DMS53 (cell line): ENCODE measurements at places on chromosomes 12 and 14.

GRCh38 chr12:85849344-85849743 lies 13.1 kb upstream of the RASSF9 start:
- no peak for DNase-seq

GRCh38 chr14:95979339-95980042 lies 59.7 kb upstream of the C14orf132 start:
- DNase-seq: peak; percentile 8

DNA sequence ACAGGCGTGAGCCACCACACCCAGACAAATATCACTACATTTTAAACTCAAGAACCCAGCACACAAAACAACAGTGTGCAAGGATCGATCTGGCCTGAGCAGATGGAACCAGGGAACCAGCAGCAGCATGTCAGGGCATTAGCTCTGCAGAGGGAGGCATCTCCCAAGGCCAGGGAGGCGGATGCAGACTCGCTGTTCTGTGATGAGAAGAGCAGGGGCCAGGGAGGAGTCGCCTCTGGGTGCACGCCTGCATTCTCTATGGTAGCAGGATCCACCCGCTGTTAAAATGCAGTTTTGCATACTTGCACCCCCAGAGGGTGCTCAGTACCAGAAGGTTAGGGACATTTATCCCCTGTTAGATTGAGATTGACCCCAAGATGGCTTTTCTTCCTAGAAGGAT lies 17.9 kb downstream of the PGAM5 start:
- DNase-seq: no peak

DNA sequence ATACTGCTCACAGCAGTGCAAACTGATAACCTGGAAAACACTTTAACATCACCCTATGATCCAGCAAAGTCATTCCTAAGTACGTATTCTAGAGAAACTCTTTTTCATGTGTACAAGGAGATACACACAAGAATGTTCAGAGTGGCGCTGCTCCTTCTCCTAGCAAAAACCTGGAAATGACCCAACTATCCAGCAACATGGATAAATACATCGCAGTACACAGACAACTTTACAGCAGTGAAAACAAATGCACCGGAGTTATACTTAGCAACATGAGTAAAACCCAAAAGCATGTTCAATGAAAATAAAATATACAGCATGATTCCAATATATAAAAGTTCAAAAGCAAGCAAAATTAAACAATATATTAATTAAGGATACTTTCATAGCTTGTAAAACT lies 18.7 kb downstream of the SART3 start:
- DNase-seq: no peak

DNA sequence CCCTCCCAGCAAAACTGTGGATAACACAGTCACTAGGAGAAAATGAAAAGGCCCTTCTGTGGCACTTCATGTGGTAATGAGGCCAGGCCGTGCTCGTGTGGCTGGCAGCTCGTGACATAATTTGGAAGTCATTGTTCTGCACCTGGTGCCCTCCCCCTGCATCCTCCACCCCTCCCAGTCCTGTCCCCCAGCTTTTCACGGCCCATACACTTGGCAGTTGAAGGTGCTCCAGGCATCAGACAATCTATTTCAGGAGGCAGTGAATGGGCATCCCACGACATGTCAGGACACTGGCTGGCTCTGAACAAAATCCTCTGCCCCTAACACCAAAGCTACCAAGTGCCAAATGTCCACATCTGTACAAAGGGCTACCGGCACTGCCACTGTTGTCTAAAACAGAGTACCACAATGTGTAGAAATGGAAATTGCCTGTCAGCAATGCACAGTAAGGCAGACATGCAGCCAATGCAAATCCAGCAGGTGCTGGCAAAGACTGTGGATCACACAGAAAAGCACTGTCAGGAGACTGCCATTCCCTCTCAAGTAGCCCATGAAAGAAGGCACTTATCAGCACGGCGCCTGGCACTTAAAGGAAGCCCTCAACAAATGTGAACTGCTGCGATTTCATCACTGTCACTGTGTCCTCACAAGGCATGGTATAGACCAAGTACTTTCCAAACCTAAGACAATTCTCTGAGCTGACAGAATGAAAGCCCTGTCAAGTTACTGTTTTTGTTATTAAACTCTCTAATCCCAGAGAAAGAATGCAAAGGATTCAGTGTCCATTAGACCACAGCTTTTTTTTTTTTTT lies 39.1 kb downstream of the CORO1C start:
- DNase-seq: peak; percentile 95

DNA sequence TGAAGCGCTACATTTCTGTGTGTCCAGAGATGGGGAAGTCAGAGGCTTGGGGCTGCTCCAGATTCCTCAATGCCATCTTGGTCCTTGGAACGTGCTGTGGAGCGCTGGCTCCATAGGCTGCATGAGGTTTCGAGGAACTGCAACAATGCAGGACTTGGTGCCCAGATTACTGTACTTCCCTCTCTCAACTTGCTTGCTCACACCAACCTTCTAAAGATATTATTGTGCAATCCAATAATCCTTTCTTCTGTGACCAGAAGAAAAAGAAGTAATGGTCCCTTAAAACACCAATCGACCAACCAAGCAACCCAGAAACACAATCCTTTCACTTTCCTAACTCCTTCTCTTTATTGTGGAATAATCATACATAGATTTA lies 3.7 kb downstream of the PRICKLE1 start:
- no peak for DNase-seq

- peak; percentile 97 for DNase-seq
These were observed at the start of gene FMNL3 for GRCh38 chr12:49707128-49707811. Gene FMNL3, minus strand, starts transcription at chr12:49707405. Its CDS starts 225 bp downstream, at chr12:49707180.

DNA sequence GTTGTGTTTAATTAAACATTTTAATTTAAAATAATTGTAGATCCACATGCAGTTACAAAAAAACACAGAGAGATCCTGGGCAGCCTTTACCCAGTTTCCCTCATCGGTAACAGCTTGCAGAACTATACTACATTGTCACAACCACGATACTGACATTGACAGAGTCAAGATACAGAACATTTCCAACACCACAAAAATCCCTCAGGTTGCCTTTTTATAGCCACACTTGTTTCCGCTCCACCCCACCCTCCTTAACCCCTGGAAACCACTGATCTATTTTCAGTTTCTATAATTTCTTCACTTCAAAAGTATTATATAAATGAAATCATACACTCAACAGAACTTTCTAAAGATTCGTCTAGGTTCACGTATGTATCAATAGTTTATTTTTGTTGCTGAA lies 458.8 kb upstream of the SOX5 start:
- DNase-seq: no peak

DNA sequence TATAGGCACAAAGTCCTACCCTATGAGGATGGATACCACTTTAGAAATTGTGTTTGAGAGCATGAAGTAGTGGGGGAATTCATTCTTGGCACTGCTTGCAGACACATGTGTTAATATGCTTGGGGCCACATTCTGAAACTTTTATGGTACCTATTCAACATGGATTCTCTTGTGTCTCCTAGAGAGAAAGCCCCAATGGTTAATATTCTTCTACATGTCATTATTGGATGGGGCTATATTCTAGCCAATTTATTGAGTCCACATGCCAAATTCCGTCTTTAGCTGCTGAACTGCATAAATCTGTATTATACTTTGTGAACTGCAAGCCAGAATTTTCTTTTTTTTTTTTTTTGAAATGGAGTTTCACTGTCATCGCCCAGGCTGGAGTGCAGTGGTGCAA lies 140.0 kb downstream of the KICS2 start:
- no peak for DNase-seq

DNA sequence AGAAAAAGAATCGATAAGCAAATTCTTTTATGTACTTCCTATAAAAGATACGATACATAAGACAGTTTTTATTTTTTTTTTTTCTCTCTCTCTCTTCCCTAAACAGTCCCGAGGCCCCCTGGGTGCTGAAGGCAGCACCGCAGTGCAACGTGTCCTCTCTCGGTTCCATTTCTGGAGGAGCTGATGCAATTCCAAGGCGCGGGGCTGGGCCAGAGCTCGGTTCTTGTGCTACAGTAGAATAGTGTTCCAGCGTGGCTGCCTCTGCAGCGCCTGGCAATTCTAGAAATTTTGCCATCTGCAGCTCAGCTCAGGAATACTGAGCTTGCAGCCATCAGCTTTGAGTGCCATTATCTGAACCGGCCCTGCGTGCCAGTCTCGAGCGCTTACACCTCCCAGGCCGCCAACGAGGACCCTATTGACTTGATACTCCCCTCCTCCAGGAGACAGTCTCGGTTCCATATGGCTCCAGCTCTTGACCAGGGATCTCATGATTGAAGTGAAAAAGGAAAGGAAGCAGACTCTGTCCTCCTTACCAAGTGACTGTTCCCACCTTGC lies 630 bp downstream of the ALDH1L2 start:
- peak; percentile 47 for DNase-seq

DNA sequence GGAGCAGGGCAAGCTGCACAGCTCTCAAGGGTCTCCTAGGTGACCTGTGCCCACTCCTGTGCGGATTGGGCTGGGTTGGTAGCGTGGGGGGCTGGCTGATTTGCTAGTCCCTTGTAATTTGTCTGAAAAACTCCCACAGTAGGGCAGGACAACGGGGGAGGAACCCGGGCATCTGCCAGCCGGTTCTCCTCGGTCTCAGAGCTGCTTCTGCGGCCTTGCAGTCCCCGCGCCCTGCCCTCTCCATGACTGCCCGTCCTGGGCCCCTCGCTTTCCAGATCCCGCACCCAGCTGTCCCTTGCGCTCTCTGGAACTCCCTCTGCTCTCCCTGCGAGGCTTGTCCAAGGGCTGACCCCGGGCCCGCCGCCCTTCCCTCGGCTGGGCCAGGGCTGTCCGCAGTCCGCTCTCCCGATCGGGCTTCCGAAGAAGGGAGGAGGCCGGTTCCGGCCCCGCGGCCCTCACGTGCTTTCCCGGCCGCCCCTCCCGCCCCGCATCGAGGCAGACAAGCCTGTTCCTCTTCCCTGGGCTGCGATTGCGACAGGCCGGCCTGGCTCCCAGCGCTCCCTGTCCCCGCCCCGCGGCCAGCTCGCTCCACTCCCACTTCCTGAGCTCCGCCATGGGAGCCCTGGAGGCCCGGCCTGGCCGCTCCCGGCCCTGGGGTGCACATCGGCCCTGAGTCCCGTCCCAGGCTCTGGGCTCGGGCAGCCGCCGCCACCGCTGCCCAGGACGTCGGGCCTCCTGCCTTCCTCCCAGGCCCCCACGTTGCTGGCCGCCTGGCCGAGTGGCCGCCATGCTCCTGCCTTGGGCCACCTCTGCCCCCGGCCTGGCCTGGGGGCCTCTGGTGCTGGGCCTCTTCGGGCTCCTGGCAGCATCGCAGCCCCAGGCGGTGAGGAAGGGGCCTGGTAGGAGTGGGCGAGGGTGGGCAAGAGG lies at the start of gene LTBR:
LTBR (plus strand) TSS at position 591 of the 927 bp plus-strand sequence; CDS start at position 788, 197 bp downstream.
- peak; percentile 99 for DNase-seq

GRCh38 chr14:84785996-84786395 lies 743.9 kb upstream of the FLRT2 start:
- DNase-seq: no peak

DNA sequence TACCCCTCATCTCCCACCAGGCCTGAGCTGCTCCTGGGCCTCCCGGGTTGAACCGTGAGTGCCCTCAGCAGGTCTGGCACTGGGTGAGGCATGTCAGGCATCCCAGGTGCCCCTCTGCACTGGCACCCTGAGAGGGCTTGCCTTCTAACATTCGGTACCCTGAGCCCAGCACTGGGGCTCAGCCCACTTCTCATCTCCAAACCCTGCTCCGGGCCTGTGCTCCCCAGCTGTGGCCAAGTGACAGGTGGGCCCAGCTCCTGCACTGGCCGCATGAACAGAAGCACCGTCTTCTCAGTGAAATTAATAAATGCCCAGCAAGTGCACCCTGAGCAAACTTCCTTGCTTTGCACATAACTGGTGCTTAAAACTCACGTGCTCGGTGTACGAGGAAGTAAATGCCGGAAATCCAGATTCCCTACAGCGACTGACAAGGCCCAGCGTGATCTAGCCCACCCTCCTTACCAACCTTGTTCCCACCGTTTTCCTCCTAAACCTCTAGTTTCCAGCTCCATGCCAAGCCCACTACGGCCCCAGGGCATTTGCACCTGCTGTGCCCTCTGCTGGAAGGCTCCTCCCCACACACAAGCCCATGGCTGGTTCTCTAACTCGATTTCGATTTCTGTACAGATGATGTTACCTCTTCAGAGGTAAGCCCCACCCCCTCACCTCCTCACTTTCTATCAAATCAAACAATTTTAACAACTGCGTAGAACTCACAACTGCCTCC lies 115.2 kb upstream of the NCOR2 start:
- no peak for DNase-seq

- DNase-seq: no peak
These were observed 262.1 kb upstream of the FBXO33 start for GRCh38 chr14:39694341-39694740.

GRCh38 chr12:124814741-124815613 lies 48.7 kb downstream of the SCARB1 start:
- DNase-seq: peak; percentile 14

DNA sequence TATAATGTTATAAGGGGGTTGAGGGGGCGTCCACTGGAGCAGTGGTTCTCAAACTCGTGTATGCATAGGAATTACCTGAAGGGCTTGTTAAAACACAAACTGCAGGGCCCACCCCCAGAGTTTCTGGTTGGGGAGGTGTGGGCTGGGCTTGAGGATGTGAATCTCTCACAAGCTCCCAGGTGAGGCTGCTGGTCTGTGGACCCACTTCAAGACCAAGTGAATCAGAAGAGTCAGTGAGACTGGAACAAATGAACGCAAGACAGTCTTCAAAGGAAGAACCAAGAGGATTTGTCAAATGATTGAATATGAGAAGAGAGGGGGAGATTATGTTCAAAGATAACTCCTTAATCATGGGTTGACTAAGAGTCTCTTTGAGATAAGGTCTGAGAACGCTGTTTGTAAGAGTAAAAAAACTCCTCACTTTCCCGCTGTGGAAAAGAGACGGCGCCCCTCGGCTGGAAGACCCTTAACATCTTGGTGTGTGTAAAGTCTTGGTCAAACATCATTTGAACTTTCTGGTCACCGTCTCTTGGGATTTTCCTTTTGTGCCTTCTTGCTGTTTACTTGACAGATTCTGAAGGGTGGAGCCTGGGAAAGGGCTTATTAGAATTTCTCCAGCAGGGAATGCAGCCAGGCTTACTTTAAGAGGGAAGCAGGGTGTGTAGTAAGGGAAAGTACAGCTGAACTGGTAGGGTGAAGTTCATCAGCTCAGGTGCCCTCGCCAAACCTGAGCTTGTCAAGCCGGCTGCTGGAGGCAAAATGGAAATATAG lies 5.3 kb upstream of the FOXN3 start:
- DNase-seq: no peak

DNA sequence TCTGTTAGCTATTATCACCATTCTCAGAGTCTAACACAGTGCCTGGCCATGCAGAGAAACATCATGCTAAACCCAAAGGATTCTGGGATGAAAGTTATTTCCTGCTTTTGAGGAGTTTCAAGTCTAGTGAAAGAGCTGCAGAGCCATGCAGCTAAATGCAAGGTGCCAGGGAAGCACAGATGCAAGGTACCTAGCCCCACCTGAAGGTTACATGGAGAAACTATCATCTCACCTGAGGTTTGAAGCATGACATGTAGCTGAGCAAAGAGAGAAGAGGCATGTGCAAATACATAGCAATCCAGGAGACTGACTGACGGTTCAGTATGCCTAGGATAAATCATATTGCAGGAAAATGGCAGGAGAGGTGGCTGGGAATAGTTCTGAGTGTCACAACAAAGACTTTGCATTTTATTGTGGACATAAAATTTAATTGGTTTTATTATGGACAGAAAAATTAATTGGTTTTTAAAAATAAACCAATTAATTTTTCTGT lies 170.4 kb downstream of the PRKD1 start:
- DNase-seq: peak; percentile 25
